IPS DF 19.7 (cell line): ENCODE measurements at places on chromosomes 3 and 15.

DNA sequence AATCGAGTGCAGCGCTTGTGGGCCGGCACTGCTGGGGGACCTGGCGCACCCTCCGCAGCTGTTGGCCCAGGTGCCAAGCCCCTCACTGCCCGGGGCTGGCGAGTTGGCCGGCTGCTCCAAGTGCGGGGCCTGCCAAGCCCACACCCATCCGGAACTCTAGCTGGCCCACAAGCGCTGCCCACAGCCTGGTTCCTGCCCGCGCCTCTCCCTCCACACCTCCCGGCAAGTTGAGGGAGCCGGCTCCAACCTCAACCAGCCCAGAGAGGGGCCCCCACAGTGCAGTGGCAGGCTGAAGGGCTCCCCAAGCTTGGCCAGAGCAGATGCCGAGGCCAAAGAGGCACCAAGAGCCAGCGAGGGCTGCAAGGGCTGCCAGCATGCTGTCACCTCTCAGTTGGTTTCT lies 73.4 kb downstream of the PLXNA1 start:
- no peak for DNase-seq

GRCh38 chr3:13376091-13376490 lies 44.0 kb downstream of the NUP210 start:
- DNase-seq, result no peak

DNA sequence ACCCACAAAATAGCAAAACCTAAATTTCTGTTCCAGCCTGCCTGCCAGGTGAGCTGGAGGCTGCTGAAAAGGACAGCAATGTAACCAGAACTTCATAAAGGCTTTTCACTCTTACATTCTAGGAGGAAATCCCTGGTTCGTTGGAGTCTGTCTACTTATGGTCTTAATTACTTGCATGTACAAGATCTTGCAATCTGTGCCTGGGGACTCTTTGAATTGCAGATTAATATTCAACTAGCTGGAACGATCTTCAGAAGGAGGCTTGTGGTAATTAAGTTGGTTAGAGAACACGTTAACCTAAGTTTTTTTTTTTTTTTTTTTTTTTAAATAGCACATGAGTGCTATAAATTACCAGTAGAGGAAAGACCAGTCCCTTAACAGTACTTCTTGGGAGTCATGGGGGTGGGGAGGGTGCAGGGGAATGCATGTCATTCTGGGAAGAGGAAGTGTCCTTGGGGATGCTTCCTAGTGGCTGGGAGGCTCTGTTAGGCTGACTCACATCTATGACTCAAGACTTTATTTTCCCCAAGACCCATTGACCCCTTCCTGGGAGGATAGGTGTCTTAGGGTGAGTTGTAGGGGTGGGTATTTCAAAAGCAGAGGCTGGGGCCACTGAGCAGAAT lies 139.8 kb downstream of the RAB11A start:
- DNase-seq, result no peak

GRCh38 chr3:60697132-60697531 lies 554.1 kb downstream of the FHIT start:
- no peak for DNase-seq

DNA sequence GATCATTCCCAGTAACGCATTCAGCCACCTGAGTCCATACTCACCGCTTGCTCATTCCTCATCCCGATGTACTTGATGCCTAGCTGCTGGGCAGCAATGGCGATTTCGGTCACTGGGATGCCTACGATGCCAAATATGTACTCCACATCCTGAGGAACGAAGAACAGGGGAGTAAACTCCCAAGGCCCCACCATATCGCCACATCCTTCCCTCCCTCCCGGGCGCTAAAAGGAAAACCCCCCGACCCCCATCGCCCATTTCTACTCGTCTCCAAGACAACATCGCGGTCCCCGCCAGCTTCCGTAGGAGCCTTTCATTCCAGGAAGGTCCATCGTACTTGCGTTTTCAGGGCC lies 347 bp downstream of the HACL1 start:
- no peak for DNase-seq

DNA sequence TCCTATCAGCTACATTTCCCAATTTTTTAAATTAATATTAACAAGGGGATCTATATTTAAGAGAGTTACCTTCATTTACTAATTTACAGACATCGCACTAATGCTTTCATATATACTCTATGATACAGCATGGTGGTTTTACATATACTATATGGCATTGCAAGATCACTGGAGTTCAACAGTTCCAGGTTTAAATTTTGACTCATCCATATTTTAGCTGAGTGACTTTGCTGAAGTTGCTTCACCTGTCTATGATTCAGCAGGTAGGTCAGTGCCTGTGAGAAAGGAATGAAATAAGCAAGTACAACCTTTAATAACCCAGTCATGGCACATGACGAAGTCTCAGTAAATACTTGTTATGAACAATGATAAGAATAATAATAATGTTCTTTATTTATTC lies 211.1 kb downstream of the P3H2 start:
- DNase-seq, result no peak

- DNase-seq, result no peak
These were observed 32.1 kb downstream of the FAM174B start for GRCh38 chr15:92623435-92623834.

DNA sequence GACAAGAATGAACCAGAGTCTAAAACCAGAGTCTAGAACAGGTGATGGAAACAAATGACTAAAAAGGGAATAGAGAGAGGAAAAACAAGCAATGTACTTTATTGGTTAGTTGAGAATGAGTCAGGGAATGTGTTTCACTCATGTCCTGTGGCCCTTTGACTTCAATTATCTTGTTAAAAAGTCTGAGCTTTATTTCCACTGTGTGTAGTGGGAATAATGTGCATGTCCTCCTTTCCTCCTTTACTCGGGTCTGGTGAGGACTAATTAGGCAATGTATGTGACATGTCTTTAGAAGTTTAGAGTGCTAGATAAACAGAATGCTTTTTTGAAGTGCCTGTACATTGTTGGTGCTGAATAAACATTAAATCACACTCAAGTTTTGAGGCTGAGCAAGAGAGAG lies 21.3 kb downstream of the LSAMP start:
- no peak for DNase-seq
